Right atrium auricular region (tissue), 2 donors: ENCODE measurements at places on chromosomes 2 and 18. TPM values are rescaled to one million over a fixed set of nuclear protein-coding genes. Genes with fewer than 3 reads are reported as not detected.

DNA sequence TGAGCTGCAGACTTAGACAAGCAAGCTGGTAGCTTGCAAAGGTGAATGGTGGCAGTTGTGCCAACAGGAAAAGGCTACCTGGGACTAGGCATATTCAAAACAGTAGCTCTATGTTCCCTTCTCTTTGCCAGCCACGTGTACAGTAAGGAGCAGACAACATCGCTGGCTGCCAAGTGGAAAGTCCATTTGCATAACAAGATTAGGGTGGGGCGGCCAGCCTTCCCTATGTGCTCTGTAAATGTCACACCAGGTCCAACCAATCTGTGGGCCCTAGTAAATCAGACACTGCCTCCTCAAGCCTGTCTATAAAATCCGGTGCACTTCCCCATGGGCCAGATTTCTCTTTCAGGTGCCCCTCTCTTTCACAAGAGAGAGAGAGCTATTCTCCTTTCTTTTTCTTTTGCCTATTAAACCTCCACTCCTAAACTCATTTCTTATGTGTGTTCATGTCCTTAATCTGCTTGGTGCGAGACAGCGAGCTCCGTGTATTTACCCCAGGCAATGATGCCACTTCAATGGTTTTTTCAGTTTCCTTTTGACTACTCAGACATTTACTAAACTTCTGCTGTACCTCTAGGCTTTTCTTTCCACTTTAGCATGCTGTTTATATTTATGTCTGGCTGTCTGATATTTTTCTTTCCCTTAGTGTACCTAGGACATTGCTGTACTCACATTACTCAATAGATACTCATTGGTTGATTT is 297.4 kb upstream of the GCFC2 start:
- DNase-seq, result no peak

DNA sequence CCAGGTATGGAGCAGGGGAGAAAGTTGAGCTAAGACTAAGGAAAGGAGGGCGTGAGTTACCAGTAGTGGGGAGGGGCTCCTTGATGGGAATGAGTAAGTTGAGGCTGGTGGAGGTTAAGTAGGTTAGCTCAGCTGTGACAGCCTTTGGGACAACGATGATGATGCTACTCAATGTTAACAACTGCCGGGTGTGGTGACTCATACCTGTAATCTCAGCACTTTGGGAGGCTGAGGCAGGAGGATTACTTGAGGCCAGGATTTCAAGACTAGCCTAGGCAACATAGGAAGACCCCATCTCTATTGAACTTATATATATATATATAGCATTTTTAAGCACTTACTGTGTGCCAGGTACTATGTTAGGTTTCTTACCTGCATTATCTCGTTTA is 48.4 kb downstream of the HK2 start:
- no peak for DNase-seq

- no peak for DNase-seq
These were observed 7.4 kb downstream of the MYO3B start for GRCh38 chr2:170185319-170185718.

- DNase-seq, result no peak
These were observed 616.7 kb downstream of the TDRD15 start for GRCh38 chr2:21740484-21740883.

GRCh38 chr2:65366595-65367125 is 65.7 kb downstream of the SPRED2 start:
- no peak for DNase-seq

GRCh38 chr2:75333646-75334045 is 134.3 kb upstream of the TACR1 start:
- DNase-seq, result no peak

DNA sequence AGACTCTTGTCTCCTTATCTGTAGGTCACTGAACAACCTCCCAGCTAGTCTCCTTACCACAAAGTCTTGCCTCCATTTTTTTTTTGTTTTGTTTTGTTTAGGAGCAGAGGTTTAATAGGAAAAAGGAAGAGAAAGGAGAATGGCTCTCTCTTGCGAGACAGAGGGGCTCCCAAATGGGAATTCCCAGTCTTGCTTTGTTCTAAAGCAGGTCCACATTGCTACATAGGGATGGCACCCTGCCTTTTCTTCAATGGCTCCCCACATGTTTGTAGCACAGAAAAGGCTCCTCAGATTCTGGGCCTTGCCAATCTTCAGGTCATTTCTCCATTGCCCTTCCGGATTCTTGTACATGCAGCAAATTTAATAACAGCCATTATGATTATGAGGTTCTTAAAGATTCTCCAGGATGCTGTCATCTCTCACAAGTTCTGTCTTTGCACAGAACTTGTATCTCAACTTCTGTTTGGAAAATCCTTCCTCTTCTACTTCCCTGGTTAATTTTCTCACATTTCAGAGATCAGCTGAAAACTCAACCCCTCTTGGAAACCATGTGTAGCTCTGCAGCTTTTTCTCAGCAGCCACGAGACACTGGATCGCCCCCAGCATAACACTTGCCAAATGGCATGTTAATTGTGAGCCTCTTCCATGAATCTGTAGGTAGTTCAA is 23.6 kb downstream of the IL1F10 start:
- no peak for DNase-seq

GRCh38 chr18:47931718-47932103 is 1.3 kb upstream of the SMAD2 start:
- DNase-seq, result no peak

DNA sequence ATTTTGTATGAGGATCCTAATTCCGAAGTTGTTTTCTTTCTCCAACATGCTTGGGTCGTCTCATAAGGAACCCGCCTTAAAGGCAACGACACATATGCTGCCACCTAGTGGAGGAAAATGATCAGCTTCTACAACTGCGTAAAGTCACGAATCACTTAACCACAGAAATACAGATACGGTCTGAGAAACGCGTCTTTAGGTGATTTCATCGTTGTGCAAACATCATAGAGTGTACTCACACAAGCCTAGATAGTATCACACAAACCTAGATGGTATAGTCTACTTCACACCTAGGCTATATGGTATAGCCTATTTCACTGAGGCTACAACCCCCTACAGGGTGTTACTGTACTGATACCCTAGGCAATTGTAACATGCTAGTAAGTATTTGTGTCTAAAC is 13.1 kb downstream of the GNLY start:
- peak; percentile 87 for DNase-seq

- no peak for DNase-seq
These were observed 148.5 kb upstream of the SATB2 start for GRCh38 chr2:199606193-199606780.

GRCh38 chr2:34912084-34912483 is 1313.0 kb upstream of the FAM98A start:
- DNase-seq, result no peak

GRCh38 chr2:221135699-221136098 is 436.4 kb downstream of the EPHA4 start:
- no peak for DNase-seq

DNA sequence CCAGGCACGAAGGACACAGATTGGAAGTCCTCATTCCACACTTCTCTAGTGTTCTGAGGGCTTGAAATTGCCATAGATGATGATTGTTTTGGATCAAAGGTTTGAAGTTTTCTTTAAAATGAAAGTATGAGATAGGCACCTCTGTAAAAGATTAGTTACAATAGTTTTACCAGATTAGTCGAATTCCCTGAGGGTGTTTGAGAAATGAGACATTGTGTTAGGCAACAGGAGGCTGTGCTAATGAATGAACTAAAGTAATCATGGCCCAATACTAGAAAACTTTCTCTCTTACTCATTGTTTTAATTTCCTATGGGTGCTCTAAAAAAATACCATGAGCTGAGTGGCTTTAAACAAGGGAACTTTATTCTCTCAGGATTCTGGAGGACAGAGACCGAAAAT is 421.7 kb downstream of the RNF144A start:
- no peak for DNase-seq

- no peak for DNase-seq
These were observed 17.9 kb upstream of the TMEM214 start for GRCh38 chr2:27014771-27015433.

DNA sequence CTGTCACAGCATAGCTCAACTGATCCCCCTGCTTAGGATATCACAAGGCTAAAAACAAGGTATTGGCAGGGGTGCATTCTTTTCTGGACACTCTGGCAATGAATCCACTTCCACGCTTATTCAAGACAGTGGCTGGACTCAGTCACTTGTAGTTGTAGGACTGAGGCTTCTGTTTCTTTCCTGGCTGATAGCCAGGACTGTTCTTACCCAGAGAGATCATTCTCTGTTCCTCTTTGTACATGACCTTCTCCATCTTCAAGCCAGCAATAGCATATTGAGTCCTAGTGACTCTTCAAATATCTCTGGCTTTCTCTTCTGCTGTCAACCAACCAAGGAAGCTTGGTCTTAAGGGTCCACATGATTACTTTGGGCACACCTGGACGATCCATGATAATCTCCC is 241.3 kb downstream of the RBM43 start:
- DNase-seq, result no peak

DNA sequence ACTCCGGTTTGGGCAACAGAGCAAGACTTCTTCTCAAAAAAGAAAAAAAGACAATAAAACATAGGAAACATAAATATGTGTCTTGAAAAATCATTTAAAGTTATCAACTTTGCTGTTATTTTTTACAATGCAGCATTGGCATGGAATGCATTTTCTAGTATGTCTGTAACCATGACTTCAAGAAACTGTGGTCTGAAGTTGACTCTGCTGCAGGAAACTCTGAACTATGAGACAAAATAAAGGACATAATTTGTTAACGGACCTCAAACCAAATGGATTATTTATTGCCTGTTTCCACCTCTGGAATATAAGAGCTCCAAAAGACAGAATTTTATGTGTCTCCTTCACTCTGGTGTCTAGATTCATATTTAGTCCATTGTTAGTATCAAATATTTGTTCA is 79.1 kb downstream of the TRIB2 start:
- no peak for DNase-seq

- no peak for DNase-seq
These were observed 331.3 kb upstream of the CNTNAP5 start for GRCh38 chr2:123693836-123694235.

- DNase-seq, result no peak
These were observed 5.3 kb downstream of the COL3A1 start for GRCh38 chr2:188979187-188980114.

- DNase-seq, result no peak
These were observed 49.2 kb downstream of the BCL2L11 start for GRCh38 chr2:111169924-111170323.

DNA sequence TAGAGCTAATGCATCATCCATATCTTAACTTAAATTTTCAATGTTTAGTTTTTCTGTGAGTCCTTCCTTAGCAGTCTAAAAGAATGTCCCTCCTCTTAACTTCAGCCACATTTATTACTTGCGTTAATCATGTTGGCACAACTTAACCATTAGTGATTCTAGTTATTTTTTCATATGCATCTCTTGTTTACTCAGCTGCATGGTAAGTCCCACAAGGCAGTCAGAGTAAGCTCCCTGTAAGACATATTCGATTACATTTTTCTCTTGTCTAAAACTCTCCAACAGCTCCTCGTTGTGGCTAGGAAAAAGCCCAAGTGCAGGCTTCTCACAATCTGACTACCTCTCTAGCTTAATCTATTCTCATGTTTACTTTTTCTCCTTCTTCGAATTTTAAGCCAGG is 2045.3 kb upstream of the PIK3C3 start:
- DNase-seq, result no peak

GRCh38 chr2:383178-383577 is 95.3 kb upstream of the ALKAL2 start:
- no peak for DNase-seq

EFEMP1 gene
- 308 TPM for total RNA-seq

SESTD1 gene
- 16.5 TPM for total RNA-seq

DUSP11 gene
- 18.2 TPM for total RNA-seq

NEU2 gene
- total RNA-seq, result not detected

NGEF gene
- 1.4 TPM for total RNA-seq

TEKT4 gene
- total RNA-seq, result not detected
